ENCODE measurements at places on chromosomes 5 and 9.
A peak's percentile ranks its signal among the peaks of the same experiment; 100 is the strongest.

- no peak for DNase-seq
Measured at GRCh38 chr5:88879724-88880123, 3.3 kb downstream of the MEF2C start.

- no peak for DNase-seq
Measured at GRCh38 chr9:81574405-81574804, 114.9 kb downstream of the TLE1 start.

DNA sequence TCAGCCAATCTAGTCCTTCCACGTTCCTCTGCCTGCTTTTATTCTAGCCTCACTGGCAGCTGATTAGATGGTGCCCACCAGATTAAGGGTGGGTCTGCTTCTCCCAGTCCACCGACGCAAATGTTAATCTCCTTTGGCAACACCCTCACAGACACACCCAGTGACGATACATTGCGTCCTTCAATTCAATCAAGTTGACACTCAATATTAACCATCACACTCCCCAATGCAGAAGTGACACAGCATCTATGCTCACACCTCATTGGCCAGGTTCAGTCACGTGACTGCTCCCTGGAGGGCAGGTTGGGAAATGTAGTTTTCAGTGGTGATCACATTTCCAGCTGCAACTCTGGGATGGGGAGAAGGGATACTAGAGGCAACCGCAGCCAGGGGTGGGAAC, 13.0 kb downstream of the SUSD3 start:
- DNase-seq: no peak

DNA sequence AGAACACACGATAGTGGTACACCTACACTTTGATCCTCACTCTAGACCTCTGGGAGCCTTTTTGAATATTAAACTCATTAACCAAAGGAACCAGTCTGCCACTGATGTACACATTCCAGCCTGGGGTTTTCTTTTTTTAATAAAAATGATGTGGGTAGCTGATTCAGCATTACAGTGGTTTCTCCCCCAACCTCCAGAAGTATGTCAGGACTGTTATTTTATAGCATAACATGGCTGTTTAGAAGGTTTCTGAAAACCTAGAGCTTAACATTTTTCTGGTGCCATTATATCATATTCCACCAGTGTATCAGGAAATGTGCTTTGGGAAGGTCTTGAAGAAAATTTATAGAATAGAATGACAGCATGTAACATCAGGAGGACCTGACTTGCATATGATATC, 540.9 kb upstream of the WWC1 start:
- DNase-seq: no peak

DNA sequence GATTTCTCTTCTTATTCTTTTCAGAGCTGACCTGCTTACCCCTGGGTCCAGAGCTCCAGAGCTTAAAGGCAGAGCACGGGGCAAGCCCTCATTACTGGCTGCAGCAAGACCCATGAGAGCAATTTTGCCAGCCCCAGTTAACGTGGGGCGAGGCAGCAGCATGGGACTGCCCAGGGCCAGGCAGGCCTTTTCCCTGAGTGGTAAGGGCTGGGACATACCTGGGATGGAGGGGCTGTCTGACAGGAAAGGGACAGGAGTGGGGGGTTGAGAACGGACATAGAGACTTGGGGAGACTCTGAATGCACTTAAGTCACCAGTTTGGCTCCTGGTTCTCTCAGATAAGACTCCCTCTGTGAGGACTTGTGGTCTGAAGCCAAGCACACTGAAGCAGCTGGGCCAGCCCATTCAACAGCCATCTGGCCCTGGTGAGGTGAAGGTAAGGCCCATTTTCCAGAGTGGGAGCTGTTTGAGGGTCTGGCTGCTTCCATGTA, 26.2 kb downstream of the HMGXB3 start:
- DNase-seq: no peak

GRCh38 chr5:95915999-95916686, 45.5 kb downstream of the ELL2 start:
- no peak for DNase-seq

GRCh38 chr5:140398379-140398811, 3.2 kb upstream of the ANKHD1 start:
- DNase-seq: no peak

DNA sequence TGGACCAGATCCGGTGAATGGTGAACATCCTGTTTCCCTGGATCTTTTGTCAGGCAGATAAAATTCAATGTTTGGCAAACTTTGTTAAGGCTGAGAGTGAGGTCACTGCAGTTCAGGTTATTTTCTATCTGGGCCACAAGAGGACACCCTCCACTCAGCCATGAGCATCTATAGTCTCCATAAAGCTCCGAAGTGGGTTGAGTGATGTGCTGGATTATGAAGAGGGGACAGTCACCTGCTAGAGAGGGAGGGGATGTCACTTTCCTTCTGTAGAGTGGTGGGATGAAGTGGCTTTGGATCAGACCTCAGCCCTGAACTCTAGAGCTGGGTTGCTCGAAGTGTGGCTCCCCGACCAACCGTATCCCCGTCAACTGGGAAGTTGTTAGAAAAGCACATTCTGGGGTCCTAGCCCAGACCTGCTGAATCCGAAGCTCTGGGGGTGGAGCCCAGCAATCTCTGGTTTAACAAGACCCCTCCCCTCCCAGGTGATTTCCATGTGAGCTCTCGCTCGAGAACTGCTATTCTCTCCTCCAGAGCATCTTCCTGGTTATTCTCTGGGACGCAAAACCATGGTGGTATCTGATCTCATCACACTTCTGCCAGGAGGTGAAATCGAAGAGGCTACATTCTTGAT, 31.8 kb upstream of the FGF1 start:
- DNase-seq: peak; percentile 46

DNA sequence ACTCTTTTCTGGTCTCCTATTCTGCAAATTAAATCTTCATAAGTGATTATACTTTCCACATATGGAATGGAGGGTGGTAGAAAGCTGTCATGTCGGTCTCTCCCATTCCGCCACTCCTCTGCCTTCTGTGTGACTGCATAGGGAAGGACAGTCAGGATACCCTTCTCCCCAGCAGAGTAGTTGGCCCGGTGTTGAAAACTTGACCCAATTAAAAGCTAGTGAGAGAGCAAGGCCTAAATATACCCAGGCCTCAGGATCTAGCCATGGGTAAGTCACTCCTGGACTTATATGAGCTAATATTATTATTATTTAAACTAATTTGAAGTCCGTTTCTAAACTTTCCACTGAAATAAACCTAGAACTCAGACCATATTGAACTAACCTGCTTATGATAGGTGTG, 194.8 kb downstream of the TSSK1B start:
- DNase-seq: no peak

GRCh38 chr9:134590240-134591081, 51.1 kb upstream of the COL5A1 start:
- no peak for DNase-seq

GRCh38 chr9:128317629-128318028, 4.6 kb downstream of the TRUB2 start:
- DNase-seq: no peak

- DNase-seq: peak; percentile 65
Measured at GRCh38 chr5:68252673-68253623, 37.4 kb downstream of the PIK3R1 start.

- DNase-seq: no peak
Measured at GRCh38 chr9:33676746-33677505, 118.4 kb upstream of the PRSS3 start.

DNA sequence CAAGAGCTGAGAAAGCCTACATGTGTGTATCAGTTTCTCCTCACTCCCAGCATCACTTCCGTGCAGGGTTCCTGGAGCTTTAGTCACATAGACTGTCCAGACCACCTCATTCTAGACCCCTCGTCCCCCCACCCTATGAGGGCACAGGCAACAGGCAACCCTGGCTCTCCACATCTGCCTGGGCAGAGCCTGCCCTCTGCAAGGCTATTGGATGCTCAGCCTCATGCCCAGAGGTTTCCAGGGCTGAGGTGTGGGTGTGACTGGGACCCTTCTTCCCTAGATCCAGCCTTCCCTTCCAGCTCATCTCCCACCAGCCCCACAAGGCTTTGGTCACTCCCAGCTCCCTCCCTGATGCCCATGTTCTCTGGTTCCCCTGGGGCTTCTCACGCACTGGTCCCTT, 161.4 kb downstream of the PAX5 start:
- no peak for DNase-seq

GRCh38 chr5:175047048-175047447, 322.7 kb downstream of the MSX2 start:
- no peak for DNase-seq

DNA sequence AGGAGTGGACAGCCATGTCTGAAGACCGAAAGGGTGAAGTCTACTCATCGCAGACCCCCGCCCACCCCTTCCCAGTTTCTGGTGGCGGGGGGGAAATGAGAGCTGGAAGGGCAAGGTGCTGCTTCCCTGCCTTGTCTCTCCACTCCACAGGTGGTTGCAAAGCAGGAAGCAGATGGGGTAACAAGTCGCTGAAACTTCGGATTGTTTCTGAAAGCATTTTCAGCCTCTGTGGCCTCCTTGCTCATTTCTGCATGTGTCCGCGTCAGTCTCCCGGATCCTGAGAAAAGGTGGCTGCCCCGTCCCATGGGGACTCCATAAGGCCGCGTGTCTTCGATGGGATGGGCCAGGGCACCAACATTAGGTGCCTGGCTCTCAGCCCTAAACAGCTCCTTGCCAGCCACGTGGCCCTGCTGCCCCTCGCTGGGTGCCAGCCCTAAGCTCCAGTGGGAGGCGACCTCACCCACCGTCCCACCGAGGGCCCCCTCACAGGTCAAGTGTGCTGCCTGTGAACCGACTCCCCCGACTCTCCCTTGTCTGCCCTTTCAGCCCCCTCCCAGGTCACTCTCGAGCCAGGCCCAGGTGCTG, 971 bp downstream of the PHYKPL start:
- no peak for DNase-seq

DNA sequence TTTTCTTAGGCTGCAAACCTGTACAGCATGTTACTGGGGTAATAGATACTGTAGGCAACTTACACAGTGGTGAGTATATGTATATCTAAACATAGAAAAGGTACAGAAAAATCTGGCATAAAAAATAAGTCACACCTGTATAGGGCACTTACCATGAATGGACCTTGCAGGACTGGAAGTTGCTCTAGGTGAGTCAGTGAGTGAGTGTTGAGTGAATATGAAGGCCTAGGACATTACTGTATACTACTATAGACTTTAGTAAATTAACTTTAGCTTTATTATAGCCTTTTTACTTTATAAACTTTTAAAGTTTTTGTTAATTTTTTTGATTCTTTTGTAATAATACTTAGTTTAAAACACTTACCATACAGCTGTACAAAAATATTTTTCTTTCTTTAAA, 51.3 kb downstream of the DENND4C start:
- DNase-seq: no peak

- no peak for DNase-seq
Measured at GRCh38 chr5:107217721-107218130, 453.0 kb downstream of the EFNA5 start.

GRCh38 chr5:144135113-144135762, 35.2 kb downstream of the YIPF5 start:
- no peak for DNase-seq

- DNase-seq: no peak
Measured at GRCh38 chr9:132894862-132895835, 16.5 kb downstream of the SPACA9 start.

DNA sequence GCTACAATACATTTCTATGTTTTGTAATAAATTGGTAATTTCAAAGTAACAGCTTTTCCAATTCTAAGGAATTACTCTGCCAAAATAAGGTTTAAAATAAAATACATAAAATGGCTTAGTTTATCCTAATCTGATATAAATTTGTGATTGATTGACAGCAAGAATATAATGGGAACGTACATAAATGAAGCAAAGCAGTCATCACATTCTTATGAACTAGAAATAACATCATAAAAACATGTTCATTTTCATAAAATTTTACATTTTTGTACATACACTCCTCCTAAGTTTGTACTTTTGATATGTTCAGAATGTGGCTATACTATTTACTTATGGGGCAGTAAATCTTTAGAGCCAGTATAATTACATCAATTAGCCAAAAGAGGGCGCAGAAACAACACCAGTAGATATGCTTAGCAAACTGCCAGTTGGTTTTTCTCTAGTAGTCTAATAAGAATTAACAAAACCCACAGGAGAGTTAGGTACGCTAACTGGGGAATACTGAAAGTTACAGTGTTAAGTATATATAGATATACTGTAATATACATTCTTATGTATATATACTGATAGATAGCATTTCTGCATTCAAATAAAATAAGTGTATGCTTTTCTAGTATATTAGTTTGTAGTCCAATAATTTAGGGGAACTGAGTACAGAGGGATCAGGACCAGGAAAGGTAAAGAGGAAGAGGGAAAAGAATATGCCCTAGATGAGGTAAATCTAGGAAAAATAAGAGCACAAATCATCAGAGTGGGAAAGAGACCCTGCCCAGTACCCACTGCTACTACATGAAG, 76.8 kb downstream of the ZDHHC21 start:
- DNase-seq: peak; percentile 44

GRCh38 chr5:3489239-3489843, 106.3 kb upstream of the IRX1 start:
- no peak for DNase-seq

DNA sequence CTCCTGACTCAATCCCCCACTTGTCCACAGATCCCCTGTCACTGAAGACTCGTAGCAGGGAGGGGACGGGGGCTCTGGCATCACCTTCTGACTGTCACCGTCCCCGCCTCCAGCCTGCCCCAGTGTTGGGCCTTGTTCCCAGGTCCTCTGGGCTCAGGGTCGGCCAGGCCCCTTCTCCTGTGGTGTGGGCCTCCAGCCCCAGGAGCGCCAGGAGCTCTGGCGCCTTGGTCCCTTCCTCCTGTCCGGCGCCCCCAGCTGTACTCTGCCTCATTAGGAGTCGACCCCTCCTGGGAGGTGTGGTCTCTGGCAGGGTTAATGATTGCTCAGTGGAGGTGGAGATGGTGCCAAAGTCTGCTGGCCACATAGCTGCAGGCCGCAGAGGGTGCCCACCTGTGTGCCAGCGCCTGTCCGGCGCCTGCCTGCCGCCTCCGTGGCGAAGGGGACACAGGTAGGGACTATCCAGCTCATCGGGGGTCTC, at the start of gene CDHR2:
Gene CDHR2, plus strand, starts transcription at position 376 of the 478 bp plus-strand sequence. CDS start 16,011 bp downstream, outside the sequence.
- DNase-seq: no peak

- DNase-seq: no peak
Measured at GRCh38 chr5:108561416-108562204, 179.7 kb upstream of the FBXL17 start.

DNA sequence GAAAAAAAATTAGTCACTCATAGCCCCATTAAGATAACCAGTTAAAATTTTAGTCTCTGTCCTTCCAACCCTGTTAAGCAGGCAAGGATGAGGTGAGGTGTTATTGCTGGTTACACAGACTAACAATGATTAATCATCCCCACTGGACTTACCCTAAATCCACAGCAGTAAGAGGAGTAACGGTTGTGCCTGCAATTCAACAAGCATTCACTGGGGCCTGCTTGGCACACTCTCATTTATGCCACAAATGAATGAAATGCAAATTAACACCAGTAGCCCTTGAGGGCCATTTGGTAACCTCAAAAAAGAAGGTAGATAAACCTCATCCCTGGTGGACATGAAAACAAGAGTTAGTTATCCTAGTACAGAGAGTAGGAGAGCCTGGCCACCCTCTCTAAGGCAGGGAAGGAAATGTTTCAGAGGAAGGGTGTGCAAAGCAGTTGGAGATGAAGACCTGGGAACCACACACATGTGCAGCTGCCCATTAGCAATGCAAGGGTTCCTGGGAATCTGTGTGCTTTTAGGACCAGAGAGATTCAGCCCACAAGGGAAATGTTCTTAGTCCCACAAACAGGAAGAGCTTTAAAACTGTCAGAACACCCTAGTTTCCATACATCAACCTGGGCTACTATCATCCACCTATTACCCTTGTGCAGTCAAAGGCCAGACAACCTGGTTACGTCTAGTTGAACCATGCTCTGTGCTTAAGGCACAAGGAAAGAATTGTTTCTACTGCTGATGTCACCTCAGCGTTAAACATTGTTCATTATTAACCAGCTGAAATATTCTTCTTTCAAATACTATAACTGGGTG, 7.7 kb downstream of the LHFPL2 start:
- DNase-seq: no peak
